ENCODE measurements at places on chromosomes 2 and 18.

GRCh38 chr18:75439348-75439747 is 11.8 kb upstream of the SMIM21 start:
- DNase-seq: no peak

- DNase-seq: no peak
These were observed 29.4 kb upstream of the FN1 start for GRCh38 chr2:215465256-215465655.

DNA sequence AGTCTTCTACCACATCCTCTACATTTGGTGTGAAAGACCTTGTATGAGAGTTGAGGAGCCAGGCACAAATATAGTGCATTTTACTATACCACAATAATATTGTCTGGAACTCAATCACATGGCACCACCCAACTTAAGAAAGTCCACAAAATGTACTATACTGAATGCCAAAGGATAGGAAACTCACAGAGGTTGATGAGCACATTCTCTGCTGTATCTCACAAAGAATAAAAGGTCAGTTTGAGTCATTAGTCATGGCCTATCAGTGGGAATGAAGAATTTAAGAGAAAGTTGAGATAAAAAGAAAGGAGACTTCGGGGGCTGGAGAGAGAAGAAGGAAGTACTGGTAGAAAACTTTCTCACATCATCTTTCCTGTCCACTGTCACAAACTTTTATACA is 134.3 kb downstream of the RDH14 start:
- no peak for DNase-seq

- no peak for DNase-seq
These were observed 81.9 kb downstream of the CDH2 start for GRCh38 chr18:28095041-28095440.

GRCh38 chr2:206565666-206566065 is 76.6 kb upstream of the FAM237A start:
- DNase-seq: no peak

GRCh38 chr2:231533086-231533776 is 3.0 kb upstream of the NMUR1 start:
- DNase-seq: no peak

GRCh38 chr2:168254158-168254935 is 7.0 kb upstream of the STK39 start:
- no peak for DNase-seq

DNA sequence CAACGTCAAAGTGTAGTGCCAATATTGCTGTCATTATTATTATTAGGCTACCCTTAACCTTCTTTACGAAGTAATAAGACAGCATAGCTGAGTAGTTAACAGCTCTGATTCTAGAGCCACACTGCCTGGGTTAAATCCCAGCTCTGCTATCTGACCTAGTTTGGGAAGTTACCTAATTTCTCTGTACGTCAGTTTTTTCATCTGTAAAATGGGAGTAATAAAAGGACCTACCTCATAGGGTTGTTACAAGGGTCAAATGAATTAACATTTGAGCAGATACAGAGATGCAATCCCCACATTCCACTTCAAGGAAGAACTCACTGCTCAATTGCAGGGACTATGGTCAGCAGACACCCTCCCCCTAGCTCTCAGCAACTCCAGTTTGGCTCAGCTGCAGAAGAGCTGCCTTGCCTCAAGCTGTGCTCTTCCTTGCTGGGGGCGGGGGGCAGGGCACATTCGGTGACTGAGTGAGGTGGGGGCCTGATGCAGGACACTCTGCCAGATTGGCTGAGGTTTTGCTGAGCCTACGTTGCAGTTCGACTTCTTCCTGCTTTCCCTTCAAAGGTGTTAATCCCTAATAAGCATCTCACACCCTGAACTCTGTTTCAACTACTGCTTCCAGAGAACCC is 11.0 kb upstream of the LGALSL start:
- no peak for DNase-seq

DNA sequence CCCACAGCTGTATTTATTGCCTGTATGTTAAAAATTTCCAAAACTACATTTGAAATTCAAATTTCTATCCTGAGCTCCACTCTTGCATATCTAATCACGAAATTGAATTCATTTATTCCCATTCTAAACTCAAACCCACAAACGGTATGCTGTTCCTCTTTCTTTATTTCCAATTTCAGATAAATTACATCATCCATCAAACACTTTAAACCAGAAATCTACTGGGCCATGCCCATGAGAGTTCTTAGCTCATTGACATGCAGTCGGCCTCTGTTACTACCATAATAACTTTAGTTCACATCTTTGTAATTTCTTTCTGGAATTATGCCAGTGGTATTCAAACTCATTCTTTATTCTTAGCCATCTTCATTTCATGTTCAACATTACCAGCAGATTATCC is 100.3 kb downstream of the COL3A1 start:
- no peak for DNase-seq

- peak; percentile 62 for DNase-seq
These were observed 58.2 kb downstream of the KLHL14 start for GRCh38 chr18:32714571-32715148.

GRCh38 chr2:123563515-123563914 is 461.6 kb upstream of the CNTNAP5 start:
- no peak for DNase-seq

DNA sequence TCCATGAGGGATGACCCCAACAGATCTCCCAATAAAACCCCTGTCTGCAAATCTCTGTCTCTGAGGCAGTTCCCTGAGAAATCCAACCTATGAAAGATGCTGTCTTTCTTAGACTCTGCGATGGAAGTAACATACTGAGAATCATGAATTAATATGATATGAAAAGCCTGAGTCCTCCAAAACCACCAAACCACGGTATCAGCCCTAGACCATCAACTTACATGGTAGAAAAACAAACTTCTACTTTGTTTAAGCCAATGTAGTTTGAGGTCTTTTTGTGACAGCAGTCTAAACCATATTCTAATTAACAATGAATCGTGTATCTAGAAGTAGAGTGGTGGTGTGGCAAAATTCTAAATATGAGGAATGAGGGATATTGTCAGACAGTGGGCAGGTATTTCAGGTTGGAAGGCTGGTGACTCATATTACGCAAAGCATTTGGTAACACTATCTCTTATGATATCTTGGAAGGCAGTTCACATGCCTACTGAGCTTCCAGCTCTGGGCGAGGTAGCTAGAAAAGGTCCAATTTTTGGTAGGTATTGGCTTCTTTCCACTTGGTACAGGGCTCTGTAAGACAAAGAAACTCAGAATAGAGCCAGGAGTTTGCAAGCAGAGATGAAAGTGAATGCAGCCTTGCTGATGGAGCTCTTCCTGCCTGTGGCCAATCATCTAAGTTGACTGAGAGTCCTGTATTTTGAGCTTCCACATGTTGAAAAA is 215.8 kb downstream of the ZFP36L2 start:
- no peak for DNase-seq

- peak; percentile 51 for DNase-seq
These were observed 95.6 kb downstream of the GALNT3 start for GRCh38 chr2:165698444-165698884.

DNA sequence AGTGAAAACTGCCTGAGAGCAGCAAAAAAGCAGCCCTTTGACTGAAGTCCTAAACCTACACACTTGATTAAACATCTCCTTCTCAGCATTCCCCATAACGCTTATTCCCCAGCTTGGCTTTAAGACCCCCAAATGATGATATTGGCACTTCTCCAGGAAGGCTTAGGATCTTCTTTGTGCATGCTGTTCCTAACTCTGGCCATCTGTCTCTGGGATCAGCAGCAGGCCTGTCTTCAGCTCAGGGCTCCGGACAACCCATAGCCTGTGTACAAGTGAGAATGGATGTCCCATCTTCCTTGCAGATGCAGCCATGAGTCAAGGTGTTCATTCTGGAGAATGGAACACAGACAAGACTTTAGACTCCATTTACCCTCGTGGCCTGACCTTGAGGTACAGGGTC is 81.6 kb upstream of the TMEM17 start:
- DNase-seq: no peak

- no peak for DNase-seq
These were observed 137.7 kb downstream of the ABCA12 start for GRCh38 chr2:215000721-215001120.

DNA sequence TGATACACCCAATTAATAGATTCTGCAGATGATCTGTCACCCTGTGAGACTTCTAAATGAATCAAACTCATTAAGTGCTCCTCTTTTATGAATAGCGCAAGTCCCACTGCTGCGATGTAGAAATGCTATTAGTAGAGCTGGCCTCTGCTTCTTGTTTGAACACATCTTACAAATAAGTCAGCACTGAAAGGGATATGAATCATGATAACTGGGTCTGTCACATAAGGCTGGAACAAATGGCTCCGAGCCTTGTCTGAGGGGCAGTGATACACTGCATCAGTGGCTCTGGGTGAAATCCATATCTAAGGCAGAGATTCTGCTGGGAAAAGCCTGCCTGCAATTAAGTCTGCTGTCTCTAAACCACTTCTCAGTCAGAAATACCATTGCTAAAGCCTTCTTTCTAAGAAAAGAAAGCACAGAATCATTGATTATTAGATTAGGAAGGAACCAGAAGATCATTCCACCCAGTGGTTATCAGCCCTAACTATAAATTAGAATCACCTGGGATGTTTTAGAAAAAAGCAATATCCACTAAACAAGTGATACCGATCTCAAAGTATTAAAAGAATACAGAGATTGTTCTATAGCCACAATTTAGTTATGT is 75.2 kb downstream of the SLC5A7 start:
- no peak for DNase-seq

- DNase-seq: no peak
These were observed 3.3 kb downstream of the DYSF start for GRCh38 chr2:71456617-71457016.

- peak; percentile 55 for DNase-seq
These were observed 19.7 kb upstream of the STPG4 start for GRCh38 chr2:47174733-47175361.

- peak; percentile 91 for DNase-seq
These were observed 25.4 kb downstream of the TET3 start for GRCh38 chr2:74010087-74010541.

- DNase-seq: no peak
These were observed 48.7 kb downstream of the FBXO48 start for GRCh38 chr2:68418419-68418818.

Measured in NCI-H2081 (cell line).